Hematopoietic multipotent progenitor cell treated with erythropoietin and hydrocortisone succinate and interleukin-3 and kit ligand, for 6 days (in vitro differentiated cells): ENCODE measurements at places on chromosomes 12 and 14.

- DNase-seq = no peak
Measured at GRCh38 chr14:68261092-68261842, 441.7 kb downstream of the RAD51B start.

- DNase-seq = peak; percentile 94
Measured at GRCh38 chr12:51951199-51951842, at the start of gene ACVR1B. ACVR1B (plus strand) TSS chr12:51951699; CDS start chr12:51951744, 45 bp downstream.

DNA sequence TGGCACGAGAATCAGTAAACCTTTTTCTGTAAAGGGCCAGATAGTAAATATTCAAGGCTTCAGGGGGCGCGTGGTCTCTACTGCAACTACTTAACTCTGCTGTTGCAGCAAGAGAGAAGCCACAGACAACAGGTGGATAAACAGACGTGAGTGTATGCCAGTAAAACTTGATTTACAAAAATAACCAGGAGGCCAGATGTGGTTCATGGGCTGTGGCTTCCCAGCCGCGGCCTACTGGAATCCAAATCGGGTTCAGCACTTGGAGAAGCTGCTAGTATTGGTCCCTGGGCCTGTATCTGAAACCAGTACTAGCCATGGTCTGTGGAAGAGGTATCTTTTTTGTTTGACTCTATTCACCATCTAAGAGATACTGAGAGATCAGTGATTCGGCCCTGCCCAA, 13.3 kb downstream of the PPP2R5C start:
- DNase-seq = no peak

- no peak for DNase-seq
Measured at GRCh38 chr14:71586131-71586897, 345.9 kb upstream of the RGS6 start.

DNA sequence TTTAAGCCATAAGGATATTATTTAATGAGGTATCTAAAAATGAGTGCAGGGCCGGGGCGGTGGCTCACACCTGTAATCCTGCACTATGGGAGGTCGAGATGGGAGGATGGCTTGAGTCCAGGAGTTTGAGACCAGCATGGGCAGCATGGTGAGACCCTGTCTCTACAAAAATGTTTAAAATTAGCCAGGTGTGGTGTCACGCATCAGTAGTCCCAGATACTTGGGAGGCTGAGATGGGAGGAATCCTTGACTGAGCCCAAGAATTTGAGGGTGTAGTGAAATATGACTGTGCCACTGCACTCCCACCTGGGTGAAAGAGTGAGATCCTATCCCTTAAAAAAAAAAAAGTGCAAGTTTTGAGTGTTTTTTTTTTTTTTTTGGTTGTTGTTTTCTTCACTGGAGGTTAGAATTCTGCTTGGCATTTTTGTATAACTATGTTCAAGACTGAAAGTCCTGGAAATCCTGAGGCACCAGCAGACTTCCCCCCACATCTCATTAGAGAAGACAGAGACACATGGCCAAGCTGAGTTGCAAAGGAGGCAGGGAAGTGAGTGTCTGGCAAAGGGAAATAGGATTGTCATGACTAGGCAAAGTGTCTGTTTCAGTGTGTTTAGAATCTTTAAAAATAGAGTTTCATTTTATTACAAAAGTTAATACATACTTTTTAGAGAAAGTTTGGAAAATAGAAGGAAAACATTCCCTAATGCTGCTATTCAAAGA, 53.5 kb upstream of the DUSP6 start:
- DNase-seq = no peak

DNA sequence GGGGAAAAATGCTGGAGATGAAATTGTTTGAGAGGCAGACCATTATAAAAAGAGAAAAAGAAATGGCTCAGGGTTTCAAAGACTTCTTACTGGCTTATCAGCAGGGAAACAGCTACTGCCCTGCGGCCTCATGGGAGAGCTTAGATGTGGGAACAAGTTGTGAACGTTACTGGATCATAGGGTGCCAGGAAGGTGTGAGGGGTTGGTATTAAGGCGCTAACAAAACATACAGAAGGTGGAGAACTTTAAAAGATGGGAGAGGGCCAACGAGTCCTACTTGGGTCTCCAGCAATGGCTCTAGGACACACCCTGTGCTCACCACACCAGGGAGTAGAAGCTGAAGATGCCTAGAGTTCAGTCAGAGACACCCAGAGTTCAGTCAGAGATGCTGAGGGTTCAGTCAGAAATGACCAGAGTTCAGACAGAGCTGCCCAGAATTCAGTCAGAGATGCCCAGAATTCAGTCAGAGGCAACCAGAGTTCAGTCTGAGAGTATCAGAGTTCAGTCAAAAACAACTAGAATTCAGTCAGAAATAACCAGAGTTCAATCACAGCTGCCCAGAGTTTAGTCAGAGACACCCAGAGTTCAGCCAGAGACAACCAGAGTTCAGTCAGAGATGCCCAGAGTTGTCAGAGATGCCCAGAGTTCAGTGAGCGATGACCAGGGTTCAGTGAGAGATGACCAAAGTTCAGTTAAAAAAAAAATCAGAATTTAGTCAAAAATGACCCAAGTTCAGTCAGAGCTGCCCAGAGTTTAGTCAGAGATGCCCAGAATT, 1103.6 kb downstream of the BCL11B start:
- DNase-seq = no peak

DNA sequence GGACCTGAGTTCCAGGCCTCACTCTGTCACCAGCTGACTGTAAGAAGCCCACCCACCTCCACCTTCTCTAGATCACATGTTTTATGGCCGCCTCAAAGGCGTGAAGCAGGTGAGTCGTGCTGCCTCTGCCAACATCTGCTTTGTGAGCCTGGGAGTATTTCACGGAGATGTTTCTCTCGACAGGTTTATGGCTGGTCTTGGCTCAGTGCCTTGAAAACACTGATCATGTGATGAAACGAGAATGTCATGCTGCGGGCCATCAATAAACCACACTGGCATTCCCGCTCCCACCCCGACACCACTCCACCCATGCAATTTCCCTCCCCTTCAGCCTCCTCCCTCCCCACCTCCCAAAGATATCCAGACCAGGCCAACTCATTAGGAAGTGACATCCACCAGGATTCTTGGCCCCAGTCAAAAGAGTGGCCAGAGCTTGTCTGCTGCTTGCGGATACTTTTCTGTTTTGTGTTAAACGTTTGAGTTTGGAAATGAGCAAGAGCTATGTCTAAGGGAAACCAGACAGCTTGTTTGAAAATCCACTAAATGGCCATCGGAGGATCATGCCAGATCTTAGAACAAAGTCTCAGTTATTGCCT, 53.8 kb upstream of the NTF3 start:
- DNase-seq = no peak
